ENCODE measurements at places on chromosomes 3 and 15. TPM values are rescaled to one million over a fixed set of nuclear protein-coding genes. Genes with fewer than 3 reads are reported as not detected.

DNA sequence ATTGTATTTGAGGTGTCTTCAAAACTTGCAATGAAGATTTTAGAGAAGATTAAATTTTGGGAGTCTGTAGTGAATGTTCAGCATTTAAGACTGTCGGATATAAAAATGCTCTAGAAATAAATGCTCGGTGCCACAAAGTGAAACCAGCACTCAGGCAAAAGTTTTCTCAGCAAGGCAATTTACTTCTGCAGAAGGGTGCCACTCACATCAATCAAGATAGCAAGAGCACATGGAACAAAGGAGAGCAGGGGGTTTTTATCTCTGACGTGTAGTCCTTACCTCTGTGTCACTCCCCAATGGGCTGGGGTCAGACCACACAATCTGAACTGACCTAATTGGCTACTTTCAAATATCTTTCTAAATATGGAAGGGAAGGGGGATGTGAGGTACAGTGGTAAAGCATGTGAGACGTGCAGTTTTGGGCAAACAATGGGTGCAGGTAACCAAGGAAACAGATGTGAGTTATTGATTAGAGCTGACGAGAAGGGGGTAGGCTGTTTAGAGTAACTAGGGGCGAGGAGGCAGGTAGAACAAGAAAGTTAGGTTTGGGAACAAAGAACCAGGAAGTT lies 23.4 kb upstream of the FXR1 start:
- DNase-seq, result no peak

- DNase-seq, result no peak
These were observed 2.5 kb upstream of the KIF7 start for GRCh38 chr15:89657686-89658200.

DNA sequence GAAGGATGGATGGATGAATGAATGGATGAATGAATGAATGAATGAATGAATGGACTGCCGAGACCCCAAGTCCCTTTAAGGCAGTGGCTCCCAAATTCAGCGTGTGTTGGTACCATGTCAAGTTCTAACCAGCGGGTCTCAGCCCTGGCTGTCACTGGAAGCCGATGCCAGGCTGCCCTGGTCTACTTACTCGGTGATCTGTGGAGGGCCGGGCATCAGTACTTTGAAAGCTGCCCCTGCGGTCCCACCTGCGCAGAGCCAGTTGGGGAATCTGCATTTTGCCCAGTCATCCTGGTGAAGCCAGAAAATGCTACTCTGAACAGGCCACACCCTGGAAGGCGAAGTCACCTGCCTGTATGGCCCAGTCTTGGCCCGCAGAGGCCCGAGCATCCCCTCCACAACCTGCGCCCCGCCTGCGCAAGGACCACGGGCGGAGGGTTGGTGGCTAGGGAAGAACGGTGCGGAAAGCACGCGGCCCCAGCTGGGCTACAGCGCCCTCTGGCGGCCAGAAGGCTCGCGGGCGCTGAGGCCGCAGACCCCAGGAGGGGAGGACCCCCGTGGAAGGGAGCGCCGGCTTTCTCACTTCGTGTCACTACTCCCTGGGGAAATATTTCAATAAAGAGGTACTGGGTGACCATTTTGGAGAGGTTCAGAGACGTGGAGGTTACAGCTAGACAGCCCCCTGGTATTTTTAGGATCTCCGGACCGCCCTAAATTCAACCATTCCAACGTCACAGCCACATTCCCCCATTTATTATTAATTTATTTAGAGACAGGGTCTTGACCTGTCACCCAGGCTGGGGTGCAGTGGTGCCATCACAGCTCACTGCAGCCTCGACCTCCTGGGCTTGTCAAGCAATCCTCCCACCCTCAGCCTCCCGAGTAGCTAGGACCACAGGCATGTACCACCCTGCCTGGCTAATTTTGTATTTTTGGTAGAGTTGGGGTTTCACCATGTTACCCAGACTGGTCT lies 34.9 kb downstream of the PRKCD start:
- DNase-seq, result no peak

- DNase-seq, result no peak
These were observed 15.0 kb upstream of the DAG1 start for GRCh38 chr3:49454898-49455681.

DNA sequence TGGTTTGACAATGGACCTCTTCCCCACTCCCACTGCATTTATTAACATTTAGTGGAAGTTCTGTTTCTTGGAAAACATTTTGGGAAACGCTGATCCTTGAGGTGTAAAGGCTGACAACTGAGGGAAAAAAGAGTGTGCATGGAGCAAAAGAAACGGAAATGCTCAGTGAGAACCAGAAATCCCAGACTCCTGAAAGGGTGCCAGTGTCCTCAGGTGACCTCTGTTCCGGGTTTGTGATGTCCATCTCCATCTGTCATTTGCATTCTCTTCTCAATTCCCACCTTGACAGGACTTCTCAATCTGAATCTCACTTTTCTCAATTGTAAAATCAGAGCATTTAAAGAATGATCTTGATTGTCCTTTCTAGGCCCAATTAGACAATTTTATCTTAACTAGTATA lies 71.1 kb upstream of the FAM3D start:
- DNase-seq, result no peak

DNA sequence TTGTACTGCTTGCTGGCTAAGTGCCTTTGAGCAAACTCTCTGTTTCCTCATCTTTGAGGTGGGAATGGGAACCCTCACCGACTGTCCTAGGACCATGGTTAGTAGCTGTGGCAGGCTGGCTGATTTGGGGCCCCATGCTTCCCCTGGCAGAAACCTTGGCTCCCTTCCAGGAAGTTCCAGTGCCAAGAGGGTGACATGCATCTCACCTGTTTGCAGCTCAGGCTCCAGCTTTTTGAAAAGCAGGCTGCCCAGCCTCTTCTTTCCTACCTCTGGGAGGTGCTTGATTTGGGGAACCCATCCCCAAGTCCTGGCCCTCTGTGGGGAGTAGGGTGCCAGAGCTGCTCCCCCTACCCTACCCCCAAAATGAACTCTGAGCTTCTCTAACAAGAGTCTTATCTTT lies 50.8 kb downstream of the RAB11A start:
- no peak for DNase-seq

GRCh38 chr3:38690185-38690584 lies 40.7 kb upstream of the SCN5A start:
- DNase-seq, result no peak

- DNase-seq, result no peak
These were observed 565.3 kb upstream of the NR2F2 start for GRCh38 chr15:95765161-95765560.

DNA sequence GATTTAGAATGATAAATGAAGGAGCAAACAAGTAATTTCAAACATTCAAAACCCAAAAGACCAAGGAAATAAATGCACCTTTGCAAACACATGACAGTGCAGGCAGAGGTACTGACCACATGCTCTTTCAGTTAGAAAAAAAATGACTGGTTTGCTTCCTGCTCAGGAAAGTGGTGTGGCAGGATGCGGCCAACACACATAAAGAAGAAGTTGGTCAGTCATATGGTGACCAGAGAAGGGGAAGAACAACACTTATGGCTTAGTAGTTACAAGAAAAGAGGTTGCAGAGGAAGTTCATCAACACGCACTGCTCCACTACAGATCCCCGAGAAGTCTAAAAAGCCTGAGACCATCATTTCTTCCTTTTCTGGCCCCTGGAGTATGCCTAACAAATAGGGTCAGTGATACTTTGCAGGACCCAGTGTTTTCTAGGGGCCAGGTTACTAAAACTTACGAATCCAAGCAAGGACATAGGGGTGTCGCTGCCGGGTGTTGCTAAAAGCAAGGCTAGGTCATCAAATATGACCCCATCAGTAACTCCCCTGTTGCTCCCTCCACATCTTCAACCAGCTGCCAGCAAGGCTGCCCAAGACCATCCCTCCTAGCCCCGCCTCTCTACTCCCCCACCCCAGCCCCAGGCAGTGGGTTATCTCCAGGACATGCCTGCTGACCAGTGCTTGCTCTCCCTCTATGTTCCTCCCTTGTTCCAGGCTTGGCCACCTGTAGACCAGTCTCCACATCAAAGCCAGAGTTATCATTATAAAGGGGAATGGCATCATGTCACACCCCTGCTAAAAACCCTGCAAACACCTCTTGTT lies 11.2 kb downstream of the ATP8B4 start:
- peak; percentile 51 for DNase-seq

- peak; percentile 84 for DNase-seq
These were observed 309.1 kb upstream of the ICE2 start for GRCh38 chr15:60787837-60788691.

Gene SLC12A8
- 2.3 TPM for total RNA-seq

Gene TUSC7
- total RNA-seq, result not detected

Gene CRABP1
- total RNA-seq, result 2.0 TPM

Gene KBTBD8
- total RNA-seq, result 0.84 TPM
